Amniotic epithelial cell (primary cell): ENCODE measurements at places on chromosomes 16 and 17.
A peak's percentile ranks its signal among the peaks of the same experiment; 100 is the strongest.

- no peak for DNase-seq
These were observed 60.7 kb downstream of the OR1D5 start for GRCh38 chr17:3002538-3003295.

- DNase-seq, result peak; percentile 95
These were observed 13.9 kb upstream of the LPCAT2 start for GRCh38 chr16:55494994-55495421.

GRCh38 chr16:50468749-50469078, 79.5 kb upstream of the NKD1 start:
- DNase-seq, result no peak

DNA sequence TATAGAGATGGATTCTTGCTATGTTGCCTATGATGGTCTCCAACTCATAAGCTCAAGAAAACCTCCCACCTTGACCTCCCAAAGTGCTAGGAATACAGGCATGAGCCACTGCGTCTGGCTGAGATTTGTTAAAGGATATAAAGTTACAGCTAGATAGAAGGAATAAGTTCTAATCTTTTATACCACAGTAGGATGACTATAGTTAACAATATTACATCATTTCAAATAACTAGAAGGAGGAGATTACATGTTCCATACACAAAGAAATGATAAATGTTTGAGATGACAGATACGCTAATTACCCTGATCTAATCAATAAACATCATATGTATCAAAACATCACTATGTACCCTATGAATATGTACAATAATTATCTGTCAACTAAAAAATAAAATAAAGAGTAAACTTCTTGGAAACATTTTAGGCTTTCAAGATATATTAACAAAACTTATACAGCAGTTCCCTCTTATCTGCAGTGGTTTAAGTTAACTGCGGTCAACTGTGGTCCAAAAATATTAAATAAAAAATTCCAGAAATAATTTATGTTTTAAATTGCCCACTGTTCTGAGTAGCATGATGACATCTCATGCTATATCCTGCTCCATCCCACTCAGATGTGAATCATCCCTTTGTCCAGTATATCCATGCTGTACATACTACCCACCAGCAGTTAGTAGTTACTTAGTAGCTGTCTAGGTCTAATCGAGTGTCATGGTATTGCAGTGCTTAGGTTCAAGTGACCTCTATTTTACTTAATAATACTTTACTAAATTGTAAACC, 129.2 kb upstream of the NACA2 start:
- DNase-seq, result peak; percentile 79

DNA sequence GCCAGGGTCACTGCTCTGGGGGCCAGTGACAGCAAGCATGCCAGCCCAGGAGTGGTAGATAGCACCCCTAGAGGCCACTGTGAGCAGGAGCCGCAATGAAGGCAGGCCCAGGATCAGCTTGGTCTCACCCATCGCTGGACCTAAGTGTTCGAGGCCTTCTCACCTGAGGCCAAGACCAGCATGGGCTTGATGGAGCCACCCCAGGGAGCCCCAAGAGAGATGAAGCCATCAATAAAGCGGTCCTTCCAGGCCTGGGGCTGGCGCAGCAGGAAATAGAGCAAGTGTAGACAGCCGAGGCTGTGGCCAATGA, 1.8 kb downstream of the LCAT start:
- DNase-seq, result no peak

DNA sequence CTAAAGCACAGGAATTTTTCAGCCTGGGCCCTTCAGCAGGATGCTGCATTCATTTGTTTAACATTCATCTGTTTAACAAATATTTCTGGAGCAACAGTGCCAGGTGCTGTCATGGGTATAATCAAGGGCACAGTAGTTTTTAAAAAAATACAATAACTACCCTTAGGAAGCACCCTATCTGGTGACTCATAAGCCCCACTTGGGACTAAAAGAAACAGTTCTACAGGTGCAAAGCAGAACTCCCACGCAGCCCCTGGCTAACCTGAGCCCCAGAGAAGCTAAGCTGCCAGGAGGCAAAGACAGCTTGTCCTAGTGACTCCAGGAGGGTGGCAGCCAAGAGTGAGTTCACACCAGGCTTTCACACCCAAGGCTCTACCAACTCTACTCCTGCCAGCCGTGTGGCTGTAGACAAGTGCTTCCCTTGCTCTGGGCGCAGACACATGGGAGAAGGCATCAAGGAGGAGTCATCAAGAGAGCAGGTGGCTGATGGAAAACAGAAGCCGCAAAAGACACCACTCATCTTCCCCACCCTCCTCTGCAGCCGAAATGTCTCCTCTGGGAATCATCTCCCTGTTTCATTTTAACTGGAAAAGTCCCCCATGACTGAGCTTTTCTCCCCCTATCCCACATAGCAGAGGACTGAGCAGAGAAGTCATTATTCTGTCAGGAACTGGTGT, 14.4 kb downstream of the CUEDC1 start:
- no peak for DNase-seq

DNA sequence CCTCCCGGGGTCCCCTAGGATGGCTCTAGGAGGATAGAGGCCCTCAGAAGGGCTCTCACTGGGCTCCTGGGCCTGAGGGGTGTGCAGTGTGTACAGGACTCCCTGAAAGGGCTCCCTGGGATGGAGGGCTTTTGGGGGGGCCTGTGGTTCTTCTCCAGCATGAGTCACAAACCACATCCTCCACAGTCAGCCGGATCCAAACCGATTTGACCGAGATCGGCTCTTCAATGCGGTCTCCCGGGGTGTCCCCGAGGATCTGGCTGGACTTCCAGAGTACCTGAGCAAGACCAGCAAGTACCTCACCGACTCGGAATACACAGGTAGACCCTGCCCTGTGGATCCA, 4.5 kb downstream of the TRPV2 start:
- peak; percentile 76 for DNase-seq

GRCh38 chr16:58862334-58863021, 128.4 kb upstream of the GOT2 start:
- DNase-seq, result no peak

- no peak for DNase-seq
These were observed 15.5 kb downstream of the CMIP start for GRCh38 chr16:81460075-81460474.

- peak; percentile 74 for DNase-seq
These were observed 7.5 kb downstream of the CFAP97D1 start for GRCh38 chr17:43787728-43788127.

DNA sequence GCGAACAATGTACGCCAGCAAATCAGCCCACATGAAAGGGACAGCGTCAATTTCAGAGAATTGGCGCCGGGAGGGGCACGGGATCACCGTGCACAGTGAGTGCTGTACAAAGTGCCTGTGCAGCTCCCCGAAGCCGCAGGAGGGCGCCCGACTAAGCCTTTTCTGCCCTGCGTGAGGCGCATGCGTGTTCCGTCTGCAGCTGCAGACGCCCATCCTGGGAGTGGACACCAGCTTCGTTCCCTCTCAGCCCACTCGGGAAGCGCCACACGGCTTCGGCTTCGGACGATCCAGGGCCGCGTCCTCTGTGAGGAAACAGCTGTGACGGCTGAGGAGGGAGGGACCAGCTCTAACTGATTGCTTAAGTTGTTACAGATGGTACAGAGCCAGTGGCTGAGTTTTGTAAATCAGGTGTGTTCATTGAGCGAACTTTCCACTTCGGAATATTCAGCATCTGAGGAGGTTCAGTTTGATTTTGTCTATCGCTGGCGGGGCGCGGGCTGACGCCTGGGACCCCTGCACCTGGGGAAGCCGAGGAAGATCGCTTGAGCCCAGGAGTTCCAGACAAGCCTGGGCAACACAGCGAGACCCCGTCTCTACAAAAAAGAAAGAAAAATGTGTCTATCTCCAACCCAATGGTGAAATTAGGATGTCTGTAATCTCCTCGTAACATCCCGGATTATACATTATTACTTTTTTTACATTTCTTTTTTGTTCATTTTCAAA, 15.4 kb upstream of the ZNF287 start:
- DNase-seq, result peak; percentile 79

- no peak for DNase-seq
These were observed 39.7 kb upstream of the DNAJA2 start for GRCh38 chr16:47013172-47013571.

DNA sequence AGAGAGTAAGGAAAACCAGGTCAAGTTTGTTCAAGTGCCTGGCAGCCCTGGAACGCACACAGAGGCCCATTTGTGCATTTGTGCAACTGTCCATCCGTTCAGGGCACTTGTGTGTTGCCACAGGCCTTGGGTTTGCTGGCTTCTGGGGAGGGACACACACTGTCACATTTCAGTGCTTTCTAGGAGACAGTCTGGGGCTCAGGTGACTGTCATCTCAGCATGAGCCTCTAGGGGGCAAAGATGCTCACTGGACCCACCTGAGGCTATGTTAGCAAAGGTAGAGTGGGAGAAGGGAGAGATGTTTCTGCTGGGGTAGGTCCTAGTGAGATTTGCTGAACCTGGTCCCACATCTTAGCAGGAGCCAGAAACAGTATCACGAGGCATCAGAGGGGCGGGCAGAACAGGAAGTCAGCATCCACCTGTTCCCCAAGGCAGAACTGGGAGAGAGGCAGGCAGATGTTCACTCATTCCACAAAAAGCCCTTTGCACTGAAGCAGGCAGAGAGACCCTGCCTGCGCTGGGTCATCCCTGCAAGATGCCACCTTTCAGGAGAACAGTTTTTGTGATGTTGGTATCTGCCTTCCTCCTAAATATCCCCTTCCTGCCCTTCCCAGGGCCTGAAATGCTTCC, 48.5 kb downstream of the RAI1 start:
- DNase-seq, result no peak

DNA sequence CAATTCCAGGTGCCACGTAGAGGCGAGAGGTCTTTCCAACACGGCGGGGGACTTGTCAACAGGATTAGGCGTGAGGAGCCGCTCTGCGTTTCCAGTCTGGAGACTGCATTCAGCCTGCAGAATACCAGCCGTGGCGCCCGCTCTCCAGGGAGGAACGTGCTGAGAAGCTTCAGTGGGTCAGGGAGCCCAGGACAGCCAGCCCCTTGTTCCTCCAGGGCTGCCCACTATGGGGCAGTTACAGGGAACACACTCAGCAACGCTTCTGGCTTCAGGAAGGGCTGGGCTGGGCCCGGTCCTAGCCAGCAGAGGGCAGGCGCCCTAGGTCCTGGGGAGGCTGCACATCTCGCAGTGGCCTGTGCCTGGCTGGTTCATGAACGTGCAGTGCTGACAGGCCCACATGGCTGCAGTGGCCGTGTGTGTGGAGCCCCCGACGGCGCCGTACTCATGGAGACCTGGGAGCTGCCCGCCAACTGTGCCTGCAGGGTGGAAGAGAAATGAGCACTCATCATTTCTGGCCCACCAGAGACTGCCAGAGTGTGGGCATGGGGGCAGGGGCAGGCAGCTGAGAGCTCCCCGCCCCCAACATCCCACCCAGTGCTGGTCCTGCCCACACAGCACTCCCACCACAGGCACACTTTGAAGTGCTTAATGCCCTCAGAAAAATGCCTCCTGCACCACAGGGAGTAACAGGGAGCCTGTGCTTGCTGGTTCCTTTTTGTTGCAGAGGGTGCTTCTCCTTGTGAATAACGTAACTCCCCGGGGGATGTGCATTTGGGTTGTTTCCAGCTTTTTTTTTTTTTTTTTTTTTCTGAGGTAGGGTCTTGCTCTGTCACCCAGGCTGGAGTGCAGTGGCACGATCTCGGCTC, 7.0 kb upstream of the FAAP100 start:
- no peak for DNase-seq

GRCh38 chr16:57406881-57407280, 2.3 kb downstream of the CCL17 start:
- no peak for DNase-seq

DNA sequence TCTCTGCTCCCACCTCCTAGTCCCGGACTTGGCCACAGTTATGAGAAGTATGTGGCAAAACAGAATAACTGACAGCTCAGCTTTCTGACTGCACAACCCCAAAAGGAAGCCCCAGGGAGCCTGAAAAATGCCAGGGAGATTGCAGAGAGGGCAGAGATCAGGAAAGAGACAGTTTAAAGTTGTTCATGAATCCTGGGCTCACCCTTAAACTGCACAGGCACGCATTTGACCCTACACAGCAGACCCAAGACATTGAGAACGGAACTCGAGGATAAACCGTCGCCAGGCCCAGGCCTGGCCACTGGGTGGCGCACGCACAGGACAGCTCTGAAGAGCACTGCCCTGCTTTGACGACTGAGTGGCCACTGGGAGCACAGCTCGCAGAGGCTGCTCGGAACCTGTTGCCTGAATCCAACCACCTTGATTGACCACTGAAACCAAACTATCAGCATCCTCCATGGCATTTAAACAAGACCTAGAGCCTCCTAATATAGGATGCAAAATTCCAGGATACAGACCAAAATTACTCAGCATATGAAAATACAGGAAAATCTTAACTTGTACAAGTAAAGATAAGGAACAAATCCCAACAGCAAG, 114.0 kb downstream of the C16orf95 start:
- DNase-seq, result peak; percentile 90

DNA sequence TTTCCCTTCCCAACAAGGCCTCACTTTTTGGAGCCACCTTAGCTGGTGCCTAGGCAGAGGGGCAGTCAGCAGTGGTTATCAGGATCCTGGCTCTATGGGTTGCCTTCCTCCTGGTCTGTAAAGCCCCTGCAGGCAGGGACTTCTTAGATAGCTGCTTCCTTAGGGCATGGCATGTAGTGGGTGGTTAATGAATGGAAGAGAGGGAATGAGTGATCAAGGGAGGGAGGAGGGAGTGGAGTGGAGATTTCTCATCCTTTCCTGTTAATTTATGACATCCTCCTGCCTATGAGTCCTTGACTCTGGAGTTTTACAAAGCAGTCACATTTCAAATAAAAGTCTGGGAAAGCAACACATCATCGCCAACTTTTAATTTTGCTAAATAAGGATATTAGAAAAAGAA, 40.7 kb downstream of the SNX20 start:
- DNase-seq, result peak; percentile 12

DNA sequence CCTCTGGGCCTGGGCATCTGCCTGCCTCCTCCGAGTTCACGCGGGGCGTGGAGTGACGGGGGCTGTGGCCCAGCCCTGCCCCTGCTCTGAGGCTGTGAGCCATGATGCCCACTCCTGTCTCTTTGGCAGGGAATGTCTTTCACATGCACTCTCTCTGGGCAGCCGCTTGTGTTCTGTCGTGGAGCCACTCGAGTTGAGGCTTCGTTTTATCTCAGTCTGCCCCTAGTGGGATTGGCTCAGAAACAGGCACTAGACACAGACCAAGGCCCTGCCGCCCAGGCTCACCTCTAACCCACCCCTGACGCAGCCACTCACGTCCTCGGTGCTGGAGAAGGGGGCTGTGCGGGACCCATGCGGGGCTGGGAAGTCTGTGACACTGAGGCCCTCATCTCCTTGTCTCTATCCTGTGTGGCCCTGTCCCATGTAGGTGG, 67.5 kb upstream of the KCTD5 start:
- no peak for DNase-seq
